ACHN (cell line): ENCODE measurements at places on chromosomes 2 and 18.

DNA sequence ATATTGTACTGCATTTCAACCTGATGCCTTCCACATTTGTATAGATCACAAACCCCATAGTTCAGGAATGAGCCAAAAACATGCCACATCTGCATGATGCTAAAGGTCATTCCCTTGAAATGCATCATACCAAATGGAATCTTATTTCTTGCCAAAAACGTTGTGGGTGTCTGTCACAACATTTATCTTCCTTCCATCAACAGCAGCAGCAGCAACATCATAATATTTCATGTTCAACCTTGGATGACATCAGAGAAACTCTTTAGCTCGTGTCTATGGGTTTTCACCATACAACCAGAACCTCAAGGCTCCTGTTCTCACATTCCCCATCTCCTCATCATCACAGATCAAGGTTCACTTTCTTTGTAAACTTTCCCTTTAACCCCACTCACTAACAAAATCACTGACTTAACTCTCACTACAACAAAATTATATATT lies 221.3 kb upstream of the CTAGE1 start:
- no peak for DNase-seq

GRCh38 chr18:4181882-4182568 lies 273.1 kb downstream of the DLGAP1 start:
- DNase-seq = no peak

DNA sequence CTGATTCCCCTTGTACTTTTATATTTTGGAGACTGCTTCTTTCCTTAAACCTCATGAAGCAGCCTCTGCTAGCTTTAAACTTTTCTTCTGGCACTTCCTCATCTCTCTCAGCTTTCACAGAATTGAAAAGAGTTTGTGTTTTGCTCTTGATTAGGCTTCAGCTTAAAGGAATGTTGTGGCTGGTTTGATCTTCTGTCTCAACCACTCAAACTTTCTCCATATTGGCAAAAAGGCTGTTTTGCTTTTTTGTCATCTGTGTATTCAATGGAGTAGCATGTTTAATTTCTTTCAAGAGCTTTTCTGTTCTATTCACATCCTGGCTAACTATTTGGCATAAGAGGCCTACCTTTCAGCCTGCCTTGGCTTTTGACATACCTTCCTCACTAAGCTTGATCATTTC lies 36.3 kb upstream of the MSTN start:
- DNase-seq = no peak

GRCh38 chr2:224039080-224039769 lies at the start of gene SERPINE2:
Gene SERPINE2 (minus strand): TSS chr2:224039286. CDS start chr2:224001900, 37,386 bp downstream.
- DNase-seq = peak; percentile 66

GRCh38 chr2:190180313-190181122 lies 118.0 kb upstream of the MSTN start:
- DNase-seq = peak; percentile 89

DNA sequence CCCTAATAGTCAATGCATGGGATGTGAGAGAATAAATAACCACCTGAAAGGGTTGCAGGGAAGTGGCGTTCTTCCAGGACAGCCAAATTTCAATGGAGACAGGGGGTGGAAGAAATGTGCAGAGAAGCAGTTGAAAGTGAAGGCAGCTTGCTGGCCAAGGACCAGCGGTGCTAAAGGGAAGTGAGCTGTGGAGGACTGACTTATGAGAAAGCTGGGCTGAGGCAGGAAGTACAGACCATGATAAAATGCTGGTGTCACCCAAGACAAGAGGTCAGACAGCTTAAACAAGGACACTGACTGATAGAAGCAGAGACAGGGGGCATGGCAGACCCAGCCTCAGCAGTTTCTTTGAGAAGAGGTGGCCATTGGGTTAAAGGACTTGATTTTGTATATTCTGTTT lies 106.7 kb downstream of the DTNB start:
- no peak for DNase-seq

DNA sequence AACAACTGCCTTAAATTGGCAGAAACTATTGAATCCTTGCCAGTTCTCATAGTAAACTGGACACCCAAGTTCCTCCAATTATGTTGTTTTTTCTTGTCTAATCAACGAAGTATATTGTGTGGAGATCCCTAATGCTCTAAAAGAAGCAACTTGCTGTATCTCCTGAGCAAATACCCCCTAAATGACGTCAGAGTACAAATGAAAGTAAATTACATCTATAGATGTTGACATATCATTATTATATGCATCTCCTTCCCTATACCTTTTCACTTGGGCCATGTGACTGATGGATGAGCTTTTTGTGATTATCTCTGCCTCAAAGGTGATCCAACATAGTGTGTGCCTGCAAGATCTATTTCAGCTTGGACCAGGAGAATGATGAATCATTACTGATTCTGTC lies 159.4 kb downstream of the CCDC148 start:
- no peak for DNase-seq

DNA sequence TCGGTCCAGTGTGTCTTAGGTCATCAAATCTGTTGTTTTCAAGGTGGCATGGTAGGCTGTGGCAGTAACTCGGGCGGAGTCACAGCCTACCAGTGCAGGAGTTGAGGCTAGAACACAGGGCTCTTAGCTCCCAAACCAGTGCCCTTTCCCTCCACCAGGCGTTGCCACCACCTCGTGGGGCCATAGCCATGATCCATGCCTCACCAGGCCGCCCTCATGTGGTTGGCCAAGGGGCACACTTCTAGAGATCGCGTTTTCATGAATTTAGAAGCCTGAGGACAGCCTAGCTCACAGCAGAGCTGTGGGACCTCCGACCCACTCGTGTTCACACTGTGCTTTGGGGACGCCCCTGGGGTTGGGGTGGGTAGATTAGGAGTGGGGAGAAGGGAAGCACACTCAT lies 10.6 kb downstream of the SEC11C start:
- DNase-seq = no peak

- no peak for DNase-seq
These were observed 110.1 kb downstream of the GALNT1 start for GRCh38 chr18:35691625-35692024.

- no peak for DNase-seq
These were observed 201.3 kb upstream of the FSHR start for GRCh38 chr2:49355611-49356010.

- DNase-seq = no peak
These were observed 46.2 kb downstream of the MEIS1 start for GRCh38 chr2:66481100-66481549.

- no peak for DNase-seq
These were observed 52.0 kb downstream of the ANKRD44 start for GRCh38 chr2:197258580-197258979.

- no peak for DNase-seq
These were observed 222.0 kb downstream of the LDLRAD4 start for GRCh38 chr18:13440277-13441248.

GRCh38 chr2:240469239-240469636 lies 33.8 kb downstream of the GPC1 start:
- DNase-seq = no peak
